T-cell (primary cell): ENCODE measurements at places on chromosomes 4 and X.

DNA sequence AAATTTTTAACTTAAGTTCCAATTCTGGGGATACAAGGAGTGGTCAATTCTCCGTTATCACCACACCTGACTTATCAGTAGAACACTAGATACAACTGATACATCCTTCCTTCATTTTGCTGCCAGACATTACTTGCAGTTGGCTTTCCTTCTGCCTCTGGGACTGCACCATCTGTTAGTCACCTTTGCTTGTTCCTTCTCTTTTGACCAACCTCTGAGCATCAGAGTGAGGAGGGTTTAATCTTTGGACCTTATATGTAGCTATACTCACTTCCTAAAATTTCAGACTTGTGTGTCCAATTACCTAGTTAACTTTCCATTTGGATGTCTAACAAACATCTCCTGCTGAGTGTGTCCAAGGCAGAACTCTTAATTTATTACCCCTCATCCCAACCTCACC lies 330.7 kb downstream of the PTTG2 start:
- no peak for DNase-seq

- no peak for DNase-seq
Measured at GRCh38 chrX:19827088-19827487, 60.3 kb downstream of the SH3KBP1 start.

GRCh38 chrX:130166503-130166777 lies 799 bp upstream of the AIFM1 start:
- no peak for DNase-seq

DNA sequence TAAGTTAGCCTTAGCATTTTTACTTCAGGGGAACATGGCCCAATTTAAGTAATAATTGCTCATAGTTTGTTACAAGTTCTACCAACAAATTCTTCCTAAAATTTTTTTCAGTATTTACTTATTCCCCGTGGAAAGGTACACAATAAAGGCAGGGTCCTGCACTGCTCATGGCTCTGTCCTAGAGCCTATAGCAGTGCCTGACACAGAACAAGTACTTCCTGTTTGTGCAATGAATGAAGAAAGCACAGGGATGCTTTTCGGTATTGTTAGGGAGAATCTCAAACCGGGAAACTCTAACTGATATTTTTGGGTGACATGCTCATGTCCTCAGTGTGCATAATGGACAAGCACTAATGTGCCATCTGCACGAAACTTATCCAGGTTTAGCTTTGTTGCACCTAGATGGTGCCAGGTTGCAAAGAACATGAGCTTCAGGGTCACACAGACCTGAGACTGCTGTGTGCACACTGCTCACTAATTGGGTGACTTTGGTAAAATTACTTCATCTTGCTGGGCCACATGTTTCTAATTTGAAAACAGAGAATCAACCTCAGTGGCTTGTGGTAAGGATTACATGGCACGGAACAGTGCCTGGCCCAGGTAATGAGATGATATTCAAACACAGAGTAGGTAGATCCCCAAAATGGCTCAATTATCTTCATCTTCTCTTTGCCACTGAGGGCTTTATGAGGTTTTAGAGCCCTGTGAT lies 175.8 kb upstream of the NPY2R start:
- DNase-seq = no peak

DNA sequence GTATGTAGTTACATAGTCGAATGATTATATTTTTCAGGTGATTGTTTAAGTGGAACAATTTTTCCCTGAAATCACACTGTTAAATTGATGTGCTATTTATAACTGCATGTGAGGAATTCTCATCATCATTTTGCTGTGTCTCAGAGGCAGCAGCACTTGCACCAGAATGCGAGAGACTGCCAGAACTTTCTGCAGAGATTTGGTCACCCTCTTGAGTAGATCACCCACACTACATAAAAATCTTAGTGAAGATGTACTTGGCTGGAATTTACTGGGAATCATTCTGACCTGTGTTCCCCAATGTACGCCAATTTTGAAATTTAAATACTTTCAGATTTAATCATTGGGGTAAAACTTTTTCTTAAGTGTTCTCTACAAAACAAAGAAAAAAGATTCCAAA lies 5.4 kb downstream of the UGT2B4 start:
- no peak for DNase-seq

GRCh38 chrX:34900691-34901090 lies 41.9 kb upstream of the FAM47B start:
- no peak for DNase-seq

- no peak for DNase-seq
Measured at GRCh38 chrX:65642914-65643491, 24.5 kb upstream of the MSN start.

GRCh38 chr4:8270912-8271815 lies 1.6 kb downstream of the HTRA3 start:
- DNase-seq = no peak

- no peak for DNase-seq
Measured at GRCh38 chr4:165630671-165631070, 242.4 kb upstream of the TLL1 start.

- no peak for DNase-seq
Measured at GRCh38 chr4:113468165-113469022, 293.1 kb downstream of the CAMK2D start.

GRCh38 chr4:168335621-168336020 lies 17.1 kb upstream of the DDX60 start:
- no peak for DNase-seq

DNA sequence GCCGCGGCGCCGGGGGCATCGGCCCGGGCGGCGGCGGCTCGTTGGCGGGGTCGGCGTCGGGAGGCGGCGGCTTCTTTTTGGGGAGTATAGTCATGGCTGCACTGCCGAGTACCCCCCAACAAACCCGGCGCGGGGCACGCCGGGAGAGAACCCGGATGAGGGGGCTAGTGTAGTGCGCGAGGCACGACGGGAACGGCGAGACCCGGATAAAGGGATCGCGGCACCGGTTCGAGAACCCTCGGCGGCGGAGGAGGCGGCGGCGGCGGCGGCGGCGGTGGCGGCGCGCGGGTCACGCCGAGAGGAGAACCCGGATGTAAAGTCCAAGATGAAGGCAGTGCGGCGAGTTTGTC lies at the start of gene OTUD5:
OTUD5 (minus strand) TSS at position 131 of the 350 bp plus-strand sequence; CDS start at position 94, 37 bp downstream.
- peak; percentile 76 for DNase-seq

- DNase-seq = no peak
Measured at GRCh38 chr4:123671636-123672404, 275.2 kb downstream of the SPRY1 start.

GRCh38 chrX:76147106-76147505 lies 25.8 kb upstream of the PBDC1 start:
- DNase-seq = no peak

GRCh38 chrX:109774706-109775105 lies 41.6 kb upstream of the ACSL4 start:
- DNase-seq = no peak

GRCh38 chr4:138911909-138912703 lies 103.5 kb upstream of the NOCT start:
- DNase-seq = no peak
